KBM-7 (cell line): ENCODE measurements at places on chromosomes 3 and 15.
A peak's percentile ranks its signal among the peaks of the same experiment; 100 is the strongest.

DNA sequence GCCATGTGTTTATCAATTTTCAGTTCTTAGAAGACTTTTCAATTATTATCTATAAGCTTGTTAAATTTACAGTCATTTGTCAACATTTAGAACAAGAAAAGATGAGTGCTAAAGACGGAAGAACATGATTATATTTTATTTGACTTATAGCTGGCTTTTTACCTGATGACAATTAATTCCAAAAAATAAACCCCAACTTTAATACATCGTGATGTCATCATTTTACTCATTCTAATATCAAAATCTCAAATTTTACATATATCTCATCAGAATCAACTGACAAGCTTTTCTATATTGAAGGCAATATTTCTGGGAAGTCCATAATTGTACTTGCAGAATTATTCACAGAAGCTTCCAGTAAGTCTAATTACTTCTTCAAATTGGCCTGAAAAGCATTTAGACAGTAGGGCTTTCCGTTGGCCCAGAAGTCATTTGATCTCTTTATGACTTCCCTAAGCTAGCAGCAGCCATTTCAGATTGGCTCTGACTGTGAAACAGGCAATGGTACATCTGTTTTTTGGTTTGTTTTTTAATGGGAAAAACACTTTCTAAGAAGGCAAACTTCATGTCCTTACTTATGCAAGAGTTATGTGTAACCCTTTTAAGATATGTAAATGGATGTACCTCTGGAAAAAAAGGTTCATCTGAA, 234.7 kb upstream of the PLSCR5 start:
- DNase-seq, result peak; percentile 5

- no peak for DNase-seq
Measured at GRCh38 chr15:37372064-37372463, 271.7 kb upstream of the MEIS2 start.

DNA sequence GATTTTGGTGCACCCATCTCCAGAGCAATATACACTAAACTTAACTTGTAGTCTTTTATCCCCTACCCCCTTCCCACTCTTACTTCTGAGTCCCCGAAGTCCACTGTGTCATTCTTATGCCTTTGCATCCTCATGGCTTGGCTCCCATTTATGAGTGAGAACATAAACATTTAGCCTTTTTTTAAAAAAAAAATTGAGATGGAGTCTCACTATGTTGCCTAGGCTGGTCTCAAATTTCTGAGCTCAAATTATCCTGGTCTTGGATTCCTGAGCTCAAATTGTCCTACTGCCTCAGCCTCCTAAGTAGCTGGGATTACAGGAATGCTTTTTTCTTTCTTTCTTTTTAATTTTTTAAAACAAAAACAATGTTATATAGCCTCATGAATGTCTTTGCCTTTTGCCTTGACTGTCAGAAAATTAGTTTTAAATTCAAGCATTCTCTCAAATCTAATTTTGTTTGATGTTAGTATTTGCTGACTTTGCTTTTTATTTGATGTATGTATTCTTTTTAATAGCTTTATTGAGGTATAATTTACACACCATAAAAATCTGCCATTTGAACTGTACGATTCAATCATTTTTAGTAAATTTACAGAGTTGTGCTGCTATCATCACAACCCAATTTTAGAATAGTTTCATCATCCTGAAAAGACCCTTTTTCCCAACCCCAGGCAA, 46.9 kb downstream of the NFKBIZ start:
- no peak for DNase-seq

DNA sequence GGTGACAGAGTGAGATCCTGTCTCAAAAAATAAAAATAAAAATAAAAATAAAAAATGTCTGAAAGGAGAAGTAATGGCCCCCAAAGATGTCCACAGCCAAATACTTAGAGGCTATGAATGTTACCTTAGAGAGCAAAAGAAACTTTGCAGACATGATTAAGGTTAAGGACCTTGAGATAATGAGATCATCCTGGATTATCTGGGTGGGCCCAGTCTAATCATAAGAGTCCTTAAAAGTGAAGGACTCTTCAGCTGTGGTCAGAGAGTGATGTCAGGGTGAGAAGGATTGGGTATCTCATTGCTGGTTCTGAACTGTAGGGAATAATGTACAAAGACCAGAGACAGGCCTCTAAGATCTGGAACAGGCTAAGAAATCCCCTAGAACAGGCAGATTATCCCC, 84.9 kb upstream of the POU1F1 start:
- no peak for DNase-seq

DNA sequence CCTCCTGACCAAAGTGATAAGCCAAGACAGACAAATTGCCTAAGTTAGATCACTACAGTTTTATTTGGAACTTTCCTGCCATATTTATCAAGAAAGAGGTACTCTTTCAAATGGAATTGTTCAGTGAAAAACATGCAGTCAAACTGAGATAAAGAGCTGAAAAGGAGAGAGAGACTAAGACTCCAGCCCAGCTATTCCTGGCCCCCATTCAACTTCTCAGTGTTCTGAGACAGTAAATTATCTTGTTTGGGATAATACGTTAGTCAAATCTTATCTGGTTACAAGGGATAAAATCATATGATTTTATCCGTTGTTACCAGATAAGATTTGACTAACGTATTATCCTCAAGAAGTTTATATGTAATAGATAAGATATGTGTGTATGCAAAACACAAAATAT, 67.6 kb upstream of the CMC1 start:
- no peak for DNase-seq

GRCh38 chr3:150270883-150271590, 137.1 kb upstream of the TSC22D2 start:
- no peak for DNase-seq

- no peak for DNase-seq
Measured at GRCh38 chr15:65026756-65027155, 2.7 kb downstream of the MTFMT start.

DNA sequence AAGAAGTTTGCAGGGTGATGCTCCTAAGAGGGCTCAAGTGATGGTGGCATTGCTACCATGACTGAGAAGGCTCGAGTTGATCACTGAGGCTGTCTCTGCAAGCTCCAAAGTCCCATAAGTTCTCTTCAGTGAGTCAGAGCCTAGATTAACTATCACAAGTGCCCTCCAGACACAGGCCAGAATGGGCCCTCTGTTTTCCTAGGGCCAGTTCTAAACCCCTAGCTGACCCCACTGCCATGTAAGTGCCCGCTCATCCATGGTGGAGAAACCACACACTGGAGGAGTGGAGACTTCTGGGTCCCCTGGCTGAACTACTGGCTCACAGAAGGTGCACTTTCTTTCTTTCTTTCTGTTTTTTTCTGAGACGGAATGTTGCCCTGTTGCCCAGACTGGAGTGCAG, 87.6 kb upstream of the WNT5A start:
- DNase-seq, result no peak

GRCh38 chr3:140018556-140018955, 83.6 kb downstream of the CLSTN2 start:
- no peak for DNase-seq
